ENCODE measurements at places on chromosomes 16 and 17.
A peak's percentile ranks its signal among the peaks of the same experiment; 100 is the strongest.

- no peak for DNase-seq
These were observed 2.1 kb downstream of the ITGB4 start for GRCh38 chr17:75723171-75723930.

- no peak for DNase-seq
These were observed 479 bp upstream of the ZNF207 start for GRCh38 chr17:32349503-32349853.

GRCh38 chr17:59714255-59714654, 6.8 kb downstream of the VMP1 start:
- DNase-seq: no peak

DNA sequence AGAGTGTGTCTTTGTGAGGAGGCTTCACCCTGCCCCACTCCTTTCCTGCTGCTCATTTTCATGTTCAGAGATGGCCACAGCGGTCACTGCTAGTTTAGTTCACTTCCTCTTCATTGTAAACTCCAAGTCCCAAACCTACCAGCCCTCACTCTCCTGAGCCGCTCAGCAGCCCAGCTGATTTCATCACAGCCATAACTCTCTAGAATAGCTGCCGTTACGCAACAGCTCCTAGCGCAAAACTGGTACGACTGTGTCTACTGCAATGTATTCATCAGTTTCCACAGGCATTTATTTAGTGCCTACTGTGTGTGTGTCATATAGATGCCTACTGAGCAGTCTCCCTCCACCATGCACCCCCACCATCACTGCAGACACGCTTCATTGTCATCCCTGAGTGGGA, 233.5 kb upstream of the RPL38 start:
- no peak for DNase-seq

GRCh38 chr16:48829336-48830310, 219.6 kb upstream of the N4BP1 start:
- no peak for DNase-seq

DNA sequence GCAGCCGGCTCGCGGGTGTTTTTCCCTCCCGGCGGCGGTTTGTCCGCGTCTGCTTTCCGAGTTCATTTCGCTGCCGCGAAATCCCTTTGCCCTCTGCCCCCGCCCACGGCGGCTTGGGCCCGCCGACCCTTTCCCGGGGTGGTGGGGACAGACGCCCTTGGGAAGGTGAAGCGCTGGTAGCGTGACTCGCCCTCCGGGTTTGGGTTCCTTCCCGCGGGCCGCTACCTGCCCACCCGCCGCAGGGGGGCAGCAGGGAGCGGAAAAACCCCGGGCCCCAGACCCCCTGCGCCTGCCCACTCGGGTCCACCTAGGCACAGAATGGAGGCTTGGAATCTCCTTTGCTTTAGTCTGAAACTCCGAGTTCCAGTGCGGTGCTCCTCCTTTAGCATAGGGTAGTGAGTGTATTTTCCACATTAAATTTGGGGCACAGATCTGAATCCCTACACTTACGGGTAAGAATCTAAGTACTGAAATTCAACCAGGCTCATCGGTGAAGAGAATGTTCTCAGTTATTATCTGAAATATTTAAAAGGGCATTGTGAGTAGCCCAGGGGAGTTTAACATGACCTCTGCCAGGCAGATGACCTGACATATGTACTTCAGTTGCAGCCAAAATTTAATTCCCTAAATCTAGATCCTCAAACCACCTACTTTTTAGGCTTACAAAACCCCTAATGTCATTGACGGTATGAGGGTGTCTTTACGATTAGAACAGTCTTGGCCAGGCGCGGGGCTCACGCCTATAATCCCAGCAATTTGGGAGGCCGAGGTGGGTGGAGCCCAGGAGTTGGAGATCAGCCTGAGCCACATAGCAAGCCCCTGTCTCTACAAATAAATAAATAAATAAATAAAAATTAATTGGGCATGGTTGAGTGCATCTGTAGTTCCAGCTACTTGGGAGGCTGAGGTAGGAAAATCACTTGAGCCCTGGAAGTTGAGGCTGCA, 1.0 kb downstream of the NME2 start:
- DNase-seq: no peak

DNA sequence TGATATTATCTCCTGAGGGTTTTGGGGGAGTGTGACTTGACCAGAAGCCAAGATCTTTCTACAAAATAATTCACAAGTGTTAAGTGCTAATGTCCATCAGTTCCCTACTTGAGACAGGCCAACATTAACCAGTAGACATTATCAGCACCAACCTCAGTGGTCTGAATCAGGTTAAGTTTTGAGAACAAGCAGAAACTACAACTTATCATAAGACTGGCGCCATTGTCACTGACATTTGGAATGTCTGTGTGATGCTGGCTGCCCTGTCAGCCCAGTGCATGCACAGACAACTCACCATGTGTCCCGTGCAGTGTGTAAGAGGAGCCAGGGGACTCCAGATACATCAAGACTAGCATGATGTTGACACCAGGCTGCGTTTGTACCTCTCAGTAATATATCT, 76.8 kb downstream of the CCDC182 start:
- DNase-seq: no peak

DNA sequence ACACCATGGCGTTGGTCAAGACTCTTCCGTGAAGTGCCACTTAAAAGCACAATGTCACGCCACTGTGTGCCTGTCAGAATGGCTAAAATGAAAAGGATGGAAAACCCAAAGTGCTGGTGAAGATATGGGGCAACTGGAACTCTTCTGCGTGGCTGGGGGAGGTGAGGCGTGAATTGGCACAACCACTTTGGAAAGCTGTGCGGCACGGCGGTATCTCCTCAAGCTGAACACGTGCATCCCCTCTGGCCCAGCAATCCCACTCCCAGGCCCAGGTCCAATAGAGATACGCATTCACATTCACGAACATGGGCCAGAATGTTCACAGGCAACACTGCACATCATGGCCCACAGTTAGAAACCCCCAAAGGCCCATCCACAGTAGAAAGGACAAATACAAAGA, 8.9 kb downstream of the DUSP3 start:
- DNase-seq: no peak

DNA sequence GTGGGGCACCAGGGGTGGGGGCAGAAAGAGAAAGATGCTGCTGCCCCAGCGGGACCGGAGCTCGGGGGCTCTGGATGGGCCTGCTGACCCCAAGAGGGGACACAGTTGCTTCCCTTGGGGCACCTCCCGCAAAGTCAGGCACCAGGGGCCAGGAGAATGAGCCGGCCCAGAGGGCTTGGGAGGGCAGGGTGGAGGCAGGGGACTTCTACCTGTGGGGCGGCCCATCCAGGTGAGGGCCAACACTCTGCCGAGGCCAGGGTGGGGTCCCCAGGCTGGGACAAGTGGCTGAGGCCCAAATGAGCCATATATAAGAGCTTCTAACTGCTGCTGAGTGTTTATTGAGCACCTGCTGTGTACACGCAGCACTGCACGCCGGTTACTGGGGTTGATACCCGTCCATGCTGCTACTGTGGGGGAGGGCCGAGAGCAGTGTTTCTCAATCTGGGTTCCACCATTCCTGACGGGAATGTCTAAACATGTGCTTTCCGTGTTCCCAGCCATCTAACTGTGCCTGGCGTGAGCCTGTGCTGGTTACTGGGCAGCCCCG, 211.7 kb upstream of the GSE1 start:
- no peak for DNase-seq

GRCh38 chr17:42421507-42422338, 1.3 kb downstream of the CAVIN1 start:
- DNase-seq: no peak

DNA sequence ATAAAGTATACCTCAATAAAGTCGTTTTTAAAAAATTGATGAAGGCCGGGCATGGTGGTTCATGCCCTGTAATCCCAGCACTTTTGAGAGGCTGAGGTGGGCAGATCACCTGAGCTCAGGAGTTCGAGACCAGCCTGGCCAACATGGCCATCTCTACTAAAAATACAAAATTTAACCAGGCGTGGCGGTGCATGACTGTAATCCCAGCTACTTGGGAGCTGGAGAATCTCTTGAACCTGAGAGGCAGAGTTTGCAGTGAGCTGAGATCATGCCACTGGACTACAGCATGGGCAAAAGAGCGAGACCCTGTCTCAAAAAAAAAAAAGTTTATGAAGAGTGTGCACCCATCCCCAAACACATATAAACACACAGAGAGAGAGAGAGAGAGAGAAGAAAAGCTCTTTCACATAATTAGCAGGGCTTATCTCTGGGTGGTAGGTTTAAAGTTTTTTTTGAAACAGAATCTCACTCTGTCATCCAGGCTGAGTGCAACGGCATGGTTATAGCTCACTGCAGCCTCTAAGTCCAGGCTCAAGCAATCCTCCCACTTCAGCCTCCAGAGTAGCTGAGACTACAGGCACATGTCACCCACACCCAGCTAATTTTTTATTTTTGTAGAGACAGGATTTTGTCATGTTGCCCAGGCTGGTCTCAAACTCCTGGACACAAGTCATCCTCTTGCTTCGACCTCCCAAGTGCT, 3.0 kb downstream of the SREBF1 start:
- no peak for DNase-seq

- no peak for DNase-seq
These were observed 42.8 kb downstream of the ABCC12 start for GRCh38 chr16:48113001-48113400.

DNA sequence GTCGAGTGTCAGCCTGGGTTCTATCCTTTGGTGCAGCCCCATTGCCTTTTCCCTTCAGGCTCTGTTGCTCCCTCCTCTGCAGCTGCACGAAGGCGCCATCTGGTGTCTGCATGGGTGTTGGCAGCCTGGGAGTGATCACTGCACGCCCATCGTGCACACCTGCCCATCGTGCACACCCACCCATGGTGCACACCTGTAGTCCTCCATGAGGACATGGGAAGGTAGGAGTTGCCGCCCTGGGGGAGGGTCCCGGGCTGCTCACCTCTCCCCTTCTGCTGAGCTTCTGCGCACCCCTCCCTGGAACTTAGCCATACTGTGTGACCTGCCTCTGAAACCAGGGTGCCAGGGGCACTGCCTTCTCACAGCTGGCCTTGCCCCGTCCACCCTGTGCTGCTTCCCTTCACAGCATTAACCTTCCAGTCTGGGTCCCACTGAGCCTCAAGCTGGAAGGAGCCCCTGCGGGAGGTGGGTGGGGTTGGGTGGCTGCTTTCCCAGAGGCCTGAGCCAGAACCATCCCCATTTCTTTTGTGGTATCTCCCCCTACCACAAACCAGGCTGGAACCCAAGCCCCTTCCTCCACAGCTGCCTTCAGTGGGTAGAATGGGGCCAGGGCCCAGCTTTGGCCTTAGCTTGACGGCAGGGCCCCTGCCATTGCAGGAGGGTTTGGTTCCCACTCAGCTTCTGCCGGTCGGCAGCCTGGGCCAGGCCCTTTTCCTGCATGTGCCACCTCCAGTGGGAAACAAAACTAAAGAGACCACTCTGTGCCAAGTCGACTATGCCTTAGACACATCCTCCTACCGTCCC, 2.9 kb downstream of the CTRL start:
- DNase-seq: no peak

- DNase-seq: no peak
These were observed 202.7 kb downstream of the SALL1 start for GRCh38 chr16:50948268-50948930.

GRCh38 chr17:48282303-48282702, 147.7 kb downstream of the SKAP1 start:
- no peak for DNase-seq

DNA sequence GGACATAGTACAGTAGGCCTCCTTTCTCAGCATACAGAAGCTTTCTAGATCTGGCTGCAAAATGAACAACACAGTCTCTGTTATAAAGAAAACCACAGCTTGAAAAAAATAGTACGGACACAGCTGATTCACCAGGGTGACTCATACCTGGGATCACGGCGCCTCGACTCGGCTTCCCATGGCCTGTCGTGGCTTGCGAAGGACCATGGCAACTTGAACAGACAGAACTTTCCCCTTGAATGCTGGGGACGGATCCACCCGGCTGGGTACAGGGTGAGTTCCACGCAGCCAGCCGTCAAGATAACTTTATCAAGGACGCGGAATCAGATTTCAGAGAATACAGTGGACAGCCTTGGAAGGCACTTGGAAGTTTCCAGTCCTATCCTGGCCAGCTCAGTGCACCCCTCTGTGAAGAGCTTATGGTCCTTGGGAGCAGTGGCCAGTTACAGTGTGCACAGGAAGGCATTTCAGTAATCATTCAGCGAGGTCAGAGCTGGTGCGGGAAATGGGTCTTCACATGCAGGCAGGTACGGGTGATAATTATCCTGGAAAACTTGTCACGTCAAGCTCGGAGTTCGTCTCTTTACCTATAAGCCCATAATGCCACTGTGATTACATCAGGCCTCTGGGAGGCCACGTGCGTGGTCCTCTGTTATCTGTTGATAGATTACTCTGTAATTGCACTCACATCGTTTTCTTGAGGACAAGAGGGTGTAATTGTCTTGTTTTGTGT, 57.9 kb upstream of the MAF start:
- DNase-seq: peak; percentile 69

DNA sequence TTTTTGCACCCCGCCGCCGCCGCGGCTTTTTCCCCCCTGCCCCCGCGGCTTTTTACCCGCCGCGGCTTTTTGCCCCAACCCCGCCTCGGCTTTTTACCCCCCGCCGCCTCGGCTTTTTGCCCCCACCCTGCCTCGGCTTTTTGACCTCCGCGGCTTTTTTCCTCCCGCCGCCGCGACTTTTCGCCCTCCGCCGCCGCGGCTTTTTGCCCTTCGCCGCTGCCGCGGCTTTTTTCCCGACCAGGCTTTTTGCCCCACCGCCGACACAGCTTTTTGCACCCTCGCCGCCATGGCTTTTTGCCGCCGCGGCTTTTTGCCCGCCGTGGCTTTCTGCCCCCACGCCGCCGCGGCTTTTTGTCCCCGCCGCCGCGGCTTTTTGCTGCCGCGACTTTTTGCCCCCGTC, 137.0 kb upstream of the TP53TG3D start:
- no peak for DNase-seq

DNA sequence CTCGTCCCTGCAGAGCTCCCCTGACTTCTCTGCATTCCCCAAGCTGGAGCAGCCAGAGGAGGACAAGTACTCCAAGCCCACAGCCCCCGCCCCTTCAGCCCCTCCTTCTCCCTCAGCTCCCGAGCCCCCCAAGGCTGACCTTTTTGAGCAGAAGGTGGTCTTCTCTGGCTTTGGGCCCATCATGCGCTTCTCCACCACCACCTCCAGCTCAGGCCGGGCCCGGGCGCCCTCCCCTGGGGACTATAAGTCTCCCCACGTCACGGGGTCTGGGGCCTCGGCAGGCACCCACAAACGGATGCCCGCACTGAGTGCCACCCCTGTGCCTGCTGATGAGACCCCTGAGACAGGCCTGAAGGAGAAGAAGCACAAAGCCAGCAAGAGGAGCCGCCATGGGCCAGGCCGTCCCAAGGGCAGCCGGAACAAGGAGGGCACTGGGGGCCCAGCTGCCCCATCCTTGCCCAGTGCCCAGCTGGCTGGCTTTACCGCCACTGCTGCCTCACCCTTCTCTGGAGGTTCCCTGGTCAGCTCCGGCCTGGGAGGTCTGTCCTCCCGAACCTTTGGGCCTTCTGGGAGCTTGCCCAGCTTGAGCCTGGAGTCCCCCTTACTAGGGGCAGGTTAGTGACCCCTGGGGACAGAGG, 11.4 kb downstream of the MLLT6 start:
- DNase-seq: no peak

GRCh38 chr16:14041164-14041563, 30.0 kb upstream of the MRTFB start:
- DNase-seq: no peak

DNA sequence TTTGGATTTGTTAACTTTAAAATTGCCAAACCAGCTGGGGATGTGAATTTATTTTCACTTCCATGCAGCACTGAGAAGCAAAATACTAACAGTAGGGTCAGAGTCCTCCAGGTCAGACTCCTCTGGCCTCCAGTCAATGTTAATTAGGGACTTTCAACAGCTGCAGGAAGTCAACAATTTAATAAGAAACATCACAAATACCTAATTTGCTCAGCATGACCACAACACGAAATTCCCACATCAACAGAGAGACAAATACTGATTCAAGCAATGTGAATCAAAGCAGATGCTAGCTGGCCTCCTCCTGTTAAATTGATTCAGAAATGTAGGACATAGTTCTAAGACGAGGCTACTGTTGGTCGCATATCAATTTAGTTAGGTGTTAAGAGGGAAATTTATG, 111.7 kb downstream of the ABCA8 start:
- DNase-seq: no peak
